Kidney capillary endothelial cell (primary cell): ENCODE measurements at places on chromosomes 7 and 10.

DNA sequence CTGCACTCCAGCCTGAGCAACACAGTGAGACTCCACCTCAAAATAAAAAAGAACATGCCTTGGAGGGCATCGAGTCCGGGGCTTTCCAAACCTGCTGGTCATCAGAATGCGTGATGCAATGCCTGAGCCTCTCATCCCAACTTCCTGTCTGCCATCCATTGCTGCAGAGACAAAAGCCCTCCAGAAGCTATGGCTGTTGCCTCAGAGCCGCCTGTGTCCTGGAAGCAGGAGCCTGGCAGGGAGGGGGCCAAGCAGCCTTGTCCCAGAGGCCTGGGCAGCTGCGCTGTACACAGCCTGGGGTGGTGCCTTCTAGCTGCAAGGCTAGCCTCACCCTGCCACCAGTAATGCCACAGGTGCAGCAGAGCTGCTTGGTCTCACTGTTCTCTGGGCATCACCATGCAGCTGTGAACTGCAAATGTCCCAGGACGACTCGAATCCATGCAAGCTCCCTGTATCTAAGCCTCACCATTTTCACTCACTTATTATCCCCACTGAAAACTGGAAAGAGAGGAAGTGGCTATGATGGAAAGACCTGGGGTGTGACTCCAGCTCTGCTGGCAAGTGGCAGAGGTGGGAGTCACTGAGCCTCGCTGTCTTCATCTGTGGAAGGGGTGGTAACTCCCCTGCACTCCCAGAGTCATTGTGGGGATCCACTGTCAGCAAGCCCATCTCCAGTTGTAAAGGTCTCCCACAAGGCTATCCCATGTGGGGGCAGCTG lies 7.0 kb downstream of the ALOX5 start:
- DNase-seq, result no peak

GRCh38 chr10:115001506-115002381 lies 63.7 kb downstream of the TRUB1 start:
- DNase-seq, result peak; percentile 59

- DNase-seq, result peak; percentile 40
Measured at GRCh38 chr7:92763636-92764423, 72.5 kb downstream of the CDK6 start.

DNA sequence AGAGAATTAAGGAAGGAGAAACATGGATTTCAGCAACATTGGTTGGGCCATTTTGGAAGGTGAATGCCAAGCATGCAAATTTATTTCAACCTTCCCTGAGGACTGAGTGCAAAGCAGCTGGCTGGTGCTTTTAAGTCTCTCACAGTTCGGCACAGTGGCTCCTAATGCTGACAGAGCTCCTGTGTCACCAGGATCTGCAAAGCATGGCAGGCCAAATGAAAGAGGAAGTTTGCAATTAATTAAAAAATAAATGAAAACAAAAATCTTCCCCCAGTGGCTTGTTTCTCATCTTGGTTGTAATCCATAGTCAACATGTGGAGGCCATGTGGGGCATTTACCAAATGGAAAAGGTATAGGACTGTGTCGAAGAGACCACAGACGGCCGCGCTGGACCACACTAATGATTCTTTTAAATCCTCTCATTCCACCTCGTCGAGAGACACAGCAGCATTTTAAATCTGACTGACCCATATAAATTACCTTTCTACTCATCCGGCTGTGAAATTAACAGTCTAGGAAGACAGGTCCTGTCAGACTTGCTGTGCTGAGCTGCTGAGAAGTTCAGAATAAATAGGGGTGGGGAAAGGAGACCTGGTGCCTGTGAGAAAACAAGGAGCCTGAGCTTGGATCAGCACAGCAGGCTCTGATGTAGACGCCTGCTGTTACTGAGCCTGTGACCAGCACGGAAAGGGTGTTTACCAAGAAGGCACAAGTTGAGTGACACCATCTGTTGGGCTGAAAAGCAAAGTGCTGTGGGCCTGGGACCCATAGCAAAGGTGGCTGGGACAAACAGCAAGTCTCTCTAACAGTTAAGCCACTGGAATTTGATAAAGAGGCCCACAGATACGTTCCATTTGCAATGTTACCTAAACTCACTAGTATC lies 136.0 kb upstream of the COL1A2 start:
- DNase-seq, result no peak

DNA sequence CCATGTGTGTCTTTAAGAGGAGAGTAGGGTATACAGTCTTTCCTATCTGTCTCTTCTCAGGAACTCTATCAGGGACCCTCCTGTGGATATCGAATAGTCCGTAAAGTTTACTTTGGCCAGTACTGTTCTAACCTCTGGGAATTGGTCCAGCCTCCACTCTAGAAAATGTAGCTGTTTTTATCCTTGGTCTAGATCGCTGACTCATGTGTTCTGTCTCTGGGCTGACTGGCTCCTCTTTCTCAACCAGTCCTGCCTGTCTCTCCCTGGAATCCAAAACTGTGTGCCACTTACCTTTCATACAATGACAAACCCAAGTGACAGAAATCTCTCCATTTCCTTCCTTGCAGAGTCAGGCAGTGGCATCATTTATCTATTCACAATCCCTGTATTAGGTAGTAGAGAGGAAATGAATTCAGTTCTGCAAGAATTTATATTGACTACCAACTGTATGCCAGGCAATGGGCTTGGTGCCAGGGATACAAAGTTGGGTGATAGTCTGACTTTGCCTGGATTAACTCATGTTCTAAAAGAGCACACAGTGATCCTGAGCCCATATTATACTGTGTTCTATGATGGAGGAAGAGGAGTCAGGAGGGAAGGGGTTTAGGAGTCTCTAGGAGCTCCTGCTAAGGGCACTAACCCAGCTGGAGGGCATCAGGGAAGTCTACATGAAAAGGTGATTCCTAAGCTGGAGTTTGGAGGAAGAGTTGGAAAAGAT lies 232.7 kb downstream of the LRMDA start:
- no peak for DNase-seq

GRCh38 chr7:27324246-27324645 lies 81.6 kb downstream of the EVX1 start:
- DNase-seq, result no peak

DNA sequence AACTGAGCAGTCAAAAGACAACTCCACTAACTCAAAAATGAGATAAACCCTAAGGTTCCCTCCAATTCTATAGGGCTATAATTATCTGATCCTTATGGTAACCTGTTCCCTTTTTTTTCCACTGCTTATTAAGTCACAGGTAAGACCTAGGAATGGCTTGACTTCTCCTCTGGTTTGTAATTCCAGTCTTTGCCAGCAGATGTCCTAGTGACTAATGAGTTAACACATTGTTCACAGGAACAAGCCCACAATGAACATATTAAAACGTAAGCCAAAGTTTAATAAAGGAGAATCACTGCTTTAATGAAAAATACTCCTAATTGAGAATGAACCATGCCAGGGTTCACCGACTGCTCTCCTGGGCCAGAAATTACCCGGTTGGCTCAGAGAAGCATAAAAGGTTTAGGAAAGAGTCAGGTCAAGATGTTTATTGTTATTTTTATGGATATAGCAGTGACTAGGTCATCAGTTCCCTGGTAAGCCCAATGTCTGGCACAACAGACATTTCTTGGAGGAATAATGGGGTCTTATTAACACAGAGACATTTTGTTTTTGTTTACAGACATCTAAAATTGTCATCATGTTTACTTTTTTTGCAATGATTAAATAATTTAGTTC lies 120.1 kb downstream of the ELAPOR2 start:
- peak; percentile 42 for DNase-seq

GRCh38 chr7:103076764-103077163 lies 1.8 kb downstream of the ARMC10 start:
- DNase-seq, result no peak

- no peak for DNase-seq
Measured at GRCh38 chr10:111648046-111648445, 535.5 kb downstream of the GPAM start.

GRCh38 chr7:80057488-80057887 lies 77.1 kb upstream of the GNAI1 start:
- DNase-seq, result no peak

- DNase-seq, result no peak
Measured at GRCh38 chr10:31677195-31678138, 251.2 kb downstream of the ARHGAP12 start.

- no peak for DNase-seq
Measured at GRCh38 chr7:105838627-105839231, 37.7 kb downstream of the ATXN7L1 start.

DNA sequence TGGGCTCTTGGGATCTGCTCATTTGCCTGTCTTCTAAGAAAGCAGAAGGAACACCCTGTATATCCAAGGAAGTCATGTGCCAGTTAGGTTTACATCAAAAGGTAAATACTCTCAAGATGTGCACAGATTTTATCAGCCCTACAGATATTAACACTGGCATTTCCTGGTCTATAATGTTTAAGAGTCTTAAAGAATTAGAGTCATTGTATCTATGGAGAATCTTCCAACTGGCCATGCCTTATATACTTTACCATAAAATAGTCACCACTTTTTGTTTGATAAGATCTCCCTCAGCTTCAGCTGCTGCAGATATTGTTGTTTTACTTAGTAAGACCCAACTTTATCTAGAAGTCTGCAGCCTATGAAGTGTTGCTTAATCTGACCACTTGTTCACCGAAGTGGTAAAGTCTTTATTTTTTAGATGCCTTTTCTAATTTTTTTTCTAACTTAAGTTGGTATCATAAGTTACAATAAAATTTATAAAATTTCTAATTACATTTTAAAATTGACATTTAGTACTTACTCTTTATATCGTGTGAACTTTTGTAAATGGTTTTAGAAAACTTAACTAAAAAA lies 58.5 kb downstream of the CPED1 start:
- DNase-seq, result no peak
